H1 (cell line): ENCODE measurements at places on chromosomes 5 and 9. TPM values are rescaled to one million over a fixed set of nuclear protein-coding genes. Genes with fewer than 3 reads are reported as not detected.

MAT2B gene
- polyA plus RNA-seq, result 18.7 and 33.9 TPM in 2 replicates

LCN1 gene
- polyA plus RNA-seq, result not detected in 2 replicates

WWC1 gene
- 16.4 and 19.5 TPM in 2 replicates for polyA plus RNA-seq

AGTPBP1 gene
- polyA plus RNA-seq, result 10.0 and 13.4 TPM in 2 replicates

GCNT4 gene
- polyA plus RNA-seq, result 0.61 and 1.1 TPM in 2 replicates

CDK7 gene
- polyA plus RNA-seq, result 19.5 and 39.9 TPM in 2 replicates

SLC34A3 gene
- polyA plus RNA-seq, result 0.06 and 0.08 TPM in 2 replicates

OR13C5 gene
- not detected in 2 replicates for polyA plus RNA-seq

PFN3 gene
- not detected in 2 replicates for polyA plus RNA-seq

SLC36A2 gene
- 0.24 and 0.30 TPM in 2 replicates for polyA plus RNA-seq

PITX1 gene
- 0.03 and 0.05 TPM in 2 replicates for polyA plus RNA-seq

PHF24 gene
- 0.13 and 0.29 TPM in 2 replicates for polyA plus RNA-seq

EDIL3 gene
- 9.3 and 14.7 TPM in 2 replicates for polyA plus RNA-seq

OR2V2 gene
- polyA plus RNA-seq, result not detected in 2 replicates

MARVELD2 gene
- 15.4 and 18.7 TPM in 2 replicates for polyA plus RNA-seq

MARCHF11 gene
- polyA plus RNA-seq, result 0.27 and 0.30 TPM in 2 replicates

SNCAIP gene
- 3.9 and 5.1 TPM in 2 replicates for polyA plus RNA-seq

LECT2 gene
- polyA plus RNA-seq, result not detected in 2 replicates

ADAMTS12 gene
- polyA plus RNA-seq, result 4.9 and 6.4 TPM in 2 replicates

SLC4A9 gene
- 0.15 and 0.24 TPM in 2 replicates for polyA plus RNA-seq

NUDT12 gene
- polyA plus RNA-seq, result 3.0 and 3.6 TPM in 2 replicates

NCBP1 gene
- 9.9 and 14.7 TPM in 2 replicates for polyA plus RNA-seq

SEMA5A gene
- 5.3 and 5.7 TPM in 2 replicates for polyA plus RNA-seq

SIT1 gene
- polyA plus RNA-seq, result 11.4 and 12.8 TPM in 2 replicates

GLRA1 gene
- polyA plus RNA-seq, result not detected in 2 replicates

FBXW11 gene
- polyA plus RNA-seq, result 41.1 and 45.0 TPM in 2 replicates

PCDHA4 gene
- polyA plus RNA-seq, result 3.7 and 3.8 TPM in 2 replicates

TMED9 gene
- polyA plus RNA-seq, result 130 and 141 TPM in 2 replicates

FGD3 gene
- polyA plus RNA-seq, result 1.4 and 2.3 TPM in 2 replicates

SPDL1 gene
- polyA plus RNA-seq, result 9.8 and 16.9 TPM in 2 replicates

NRG2 gene
- 0.27 and 0.49 TPM in 2 replicates for polyA plus RNA-seq

GLT6D1 gene
- polyA plus RNA-seq, result 2.1 and 2.2 TPM in 2 replicates

DTWD2 gene
- polyA plus RNA-seq, result 4.3 and 5.4 TPM in 2 replicates

DNAI1 gene
- polyA plus RNA-seq, result 0.35 and 0.54 TPM in 2 replicates

INPP5E gene
- polyA plus RNA-seq, result 8.7 and 14.3 TPM in 2 replicates

PIP5K1B gene
- 2.2 and 4.7 TPM in 2 replicates for polyA plus RNA-seq

MYMK gene
- polyA plus RNA-seq, result 0.30 TPM in 1 of 2 replicates, not detected in the other

ANKRD18B gene
- 0.69 and 1.6 TPM in 2 replicates for polyA plus RNA-seq

NNT gene
- 8.9 and 11.0 TPM in 2 replicates for polyA plus RNA-seq

FAM170A gene
- polyA plus RNA-seq, result not detected in 2 replicates

PCDHB3 gene
- polyA plus RNA-seq, result 1.6 and 1.8 TPM in 2 replicates

ANKRD31 gene
- polyA plus RNA-seq, result 0.02 and 0.05 TPM in 2 replicates

FREM1 gene
- polyA plus RNA-seq, result 2.3 and 3.1 TPM in 2 replicates

MLLT3 gene
- 3.0 and 5.9 TPM in 2 replicates for polyA plus RNA-seq

TUSC1 gene
- polyA plus RNA-seq, result 4.6 and 5.9 TPM in 2 replicates

EIF4E1B gene
- 1.3 and 1.9 TPM in 2 replicates for polyA plus RNA-seq

PCDH1 gene
- polyA plus RNA-seq, result 102 and 120 TPM in 2 replicates

CD72 gene
- polyA plus RNA-seq, result 4.5 and 4.9 TPM in 2 replicates

DCTN3 gene
- 37.8 and 39.2 TPM in 2 replicates for polyA plus RNA-seq

PTGES gene
- 5.1 and 5.4 TPM in 2 replicates for polyA plus RNA-seq

SLC6A19 gene
- 0.02 and 0.03 TPM in 2 replicates for polyA plus RNA-seq

GPR151 gene
- polyA plus RNA-seq, result 0.03 TPM in 1 of 2 replicates, not detected in the other

TAS2R1 gene
- not detected in 2 replicates for polyA plus RNA-seq
